ENCODE measurements at places on chromosomes 5 and 9.
A peak's percentile ranks its signal among the peaks of the same experiment; 100 is the strongest.

GRCh38 chr9:19642256-19642655 is 146.6 kb downstream of the SLC24A2 start:
- DNase-seq = no peak

GRCh38 chr5:173498286-173498685 is 118.2 kb downstream of the BOD1 start:
- no peak for DNase-seq

DNA sequence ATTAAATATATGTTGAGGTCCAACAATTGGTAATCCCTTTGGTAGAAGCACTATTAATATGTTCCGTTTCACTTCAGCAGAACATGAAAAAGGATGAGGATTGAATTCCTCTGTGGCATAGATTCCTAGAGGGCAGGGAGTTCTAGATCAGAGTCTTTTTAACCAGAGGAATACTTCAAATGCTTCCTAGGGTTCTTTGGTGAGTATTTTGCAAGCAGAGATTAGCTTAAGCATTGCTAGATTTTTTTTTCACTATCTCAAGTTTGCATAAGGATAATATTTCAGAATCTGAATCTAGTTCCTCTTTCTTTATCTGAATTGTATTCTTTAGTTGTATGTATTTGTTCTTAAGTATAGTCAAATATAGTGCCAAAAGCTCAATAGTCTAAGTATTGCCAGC is 116.6 kb upstream of the ADAMTSL1 start:
- DNase-seq = no peak

DNA sequence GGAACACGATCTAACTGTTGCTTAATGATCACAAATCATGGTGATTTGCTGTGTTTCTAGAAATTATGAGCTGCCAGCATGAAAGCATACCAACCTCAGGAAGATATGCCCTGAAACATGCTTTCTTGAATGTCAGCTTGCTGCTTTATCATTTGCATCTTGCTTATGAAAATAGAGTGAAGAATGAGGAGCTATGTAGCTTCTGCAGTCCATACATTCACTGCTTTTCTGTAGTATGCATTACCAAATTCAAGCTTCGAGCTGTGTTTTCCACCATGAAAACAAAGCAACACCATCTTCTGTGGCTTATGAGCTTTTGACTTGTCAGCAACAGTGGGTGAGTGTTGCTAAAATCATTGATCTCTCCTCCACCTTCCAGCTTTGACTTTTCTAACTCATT is 16.5 kb downstream of the F2RL2 start:
- no peak for DNase-seq

DNA sequence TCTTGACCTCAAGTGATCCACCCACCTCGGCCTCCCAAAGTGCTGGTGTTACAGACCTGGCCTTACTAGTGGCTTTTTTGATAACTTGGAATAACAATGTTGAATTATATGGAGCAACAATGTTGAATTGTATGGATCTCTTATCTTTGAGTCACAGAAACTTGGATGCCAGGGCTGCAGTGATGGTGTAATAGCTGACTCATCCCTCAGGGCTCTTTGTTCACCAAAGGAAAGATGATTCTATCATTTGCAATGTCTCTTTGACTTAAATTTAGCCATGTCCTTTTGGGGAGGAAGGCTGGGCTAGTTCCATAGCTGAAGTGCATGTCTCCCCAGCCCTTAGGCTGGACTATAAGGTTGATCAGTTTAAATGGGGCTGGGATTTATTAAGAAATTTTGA is 172.3 kb downstream of the PDZD2 start:
- no peak for DNase-seq

GRCh38 chr9:109799792-109800191 is 19.8 kb downstream of the PALM2AKAP2 start:
- no peak for DNase-seq

GRCh38 chr9:109467936-109468335 is 30.2 kb downstream of the PTPN3 start:
- DNase-seq = no peak

GRCh38 chr5:68505917-68506860 is 290.6 kb downstream of the PIK3R1 start:
- DNase-seq = no peak

- DNase-seq = no peak
Observed at GRCh38 chr9:3170819-3171218, 326.9 kb upstream of the PUM3 start.

DNA sequence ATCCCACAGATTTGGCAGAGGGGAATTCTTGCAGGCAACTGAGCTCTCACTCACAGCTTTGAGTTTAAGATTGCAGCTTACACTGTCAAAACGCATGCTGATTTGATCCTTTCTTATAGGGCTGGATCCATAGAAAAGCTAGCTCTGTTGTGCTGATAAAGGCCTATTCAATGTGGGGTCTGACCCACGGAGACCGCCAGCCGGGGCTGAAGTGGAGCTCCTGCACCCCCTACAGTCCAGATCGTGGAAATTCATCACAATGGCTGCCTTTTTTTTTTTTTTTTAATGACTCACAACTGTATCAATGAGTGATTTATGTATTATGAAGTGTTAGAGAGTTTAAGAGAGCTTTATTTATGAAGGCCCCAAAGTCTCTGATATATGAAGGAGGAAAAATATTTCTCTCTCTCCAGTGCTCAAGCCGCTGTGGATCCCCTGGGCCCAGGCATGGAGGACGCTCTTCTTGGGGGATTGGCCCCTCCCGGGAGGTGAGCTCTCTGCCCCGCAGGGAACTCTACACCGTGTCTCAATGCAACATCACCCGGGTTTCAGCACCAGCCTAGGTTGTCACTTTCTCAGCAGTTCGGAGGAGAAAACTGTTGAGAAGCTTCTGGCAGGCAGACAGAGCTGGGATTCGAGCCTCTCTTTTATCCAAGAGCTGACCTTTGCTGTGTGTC is 700.2 kb downstream of the IRX1 start:
- DNase-seq = peak; percentile 27

DNA sequence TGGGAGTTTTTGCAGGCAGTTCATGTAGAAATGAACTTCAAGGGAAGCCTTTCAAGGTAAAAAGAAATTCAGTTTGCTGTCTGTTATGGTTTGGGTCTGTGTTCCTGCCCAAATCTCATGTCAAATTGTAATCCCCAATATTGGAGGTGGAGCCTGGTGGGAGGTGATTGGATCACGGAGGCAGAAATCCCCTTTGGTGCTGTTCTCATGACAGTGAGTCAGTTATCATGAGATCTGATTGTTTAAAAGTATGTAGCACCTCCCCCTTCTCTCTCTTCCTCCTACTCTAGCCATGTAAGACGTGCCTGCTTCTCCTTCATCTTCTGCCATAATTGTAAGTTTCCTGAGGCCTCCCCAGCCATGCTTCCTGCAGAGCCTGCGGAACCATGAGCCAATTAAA is 341.4 kb downstream of the ARHGEF28 start:
- no peak for DNase-seq

DNA sequence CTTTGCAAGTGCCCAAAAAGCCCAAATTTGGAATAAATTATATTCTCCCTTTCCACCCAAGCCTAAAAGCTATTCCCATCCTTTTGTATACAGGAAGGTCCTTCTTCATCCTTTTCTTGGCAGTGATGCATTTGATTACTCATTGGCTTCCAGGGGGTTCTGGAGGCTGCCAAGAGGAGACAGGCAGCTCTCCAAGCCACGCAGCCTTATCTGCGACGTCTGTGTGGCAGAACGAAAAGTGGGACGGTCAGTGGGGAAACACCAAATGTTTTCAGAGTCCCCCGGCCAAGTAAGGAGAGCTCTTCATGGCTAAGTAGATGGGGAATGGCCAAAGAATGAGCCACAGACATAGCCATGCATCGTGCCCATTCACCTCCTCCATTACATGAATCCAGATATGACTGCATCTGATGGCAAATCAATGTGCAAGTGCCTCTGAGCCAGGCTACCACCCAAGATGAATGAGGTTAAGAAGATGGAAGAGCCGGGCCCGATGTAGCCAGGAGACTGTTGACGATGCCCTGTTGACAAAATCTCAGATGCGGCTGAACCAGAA is 12.1 kb downstream of the ADAM19 start:
- no peak for DNase-seq

DNA sequence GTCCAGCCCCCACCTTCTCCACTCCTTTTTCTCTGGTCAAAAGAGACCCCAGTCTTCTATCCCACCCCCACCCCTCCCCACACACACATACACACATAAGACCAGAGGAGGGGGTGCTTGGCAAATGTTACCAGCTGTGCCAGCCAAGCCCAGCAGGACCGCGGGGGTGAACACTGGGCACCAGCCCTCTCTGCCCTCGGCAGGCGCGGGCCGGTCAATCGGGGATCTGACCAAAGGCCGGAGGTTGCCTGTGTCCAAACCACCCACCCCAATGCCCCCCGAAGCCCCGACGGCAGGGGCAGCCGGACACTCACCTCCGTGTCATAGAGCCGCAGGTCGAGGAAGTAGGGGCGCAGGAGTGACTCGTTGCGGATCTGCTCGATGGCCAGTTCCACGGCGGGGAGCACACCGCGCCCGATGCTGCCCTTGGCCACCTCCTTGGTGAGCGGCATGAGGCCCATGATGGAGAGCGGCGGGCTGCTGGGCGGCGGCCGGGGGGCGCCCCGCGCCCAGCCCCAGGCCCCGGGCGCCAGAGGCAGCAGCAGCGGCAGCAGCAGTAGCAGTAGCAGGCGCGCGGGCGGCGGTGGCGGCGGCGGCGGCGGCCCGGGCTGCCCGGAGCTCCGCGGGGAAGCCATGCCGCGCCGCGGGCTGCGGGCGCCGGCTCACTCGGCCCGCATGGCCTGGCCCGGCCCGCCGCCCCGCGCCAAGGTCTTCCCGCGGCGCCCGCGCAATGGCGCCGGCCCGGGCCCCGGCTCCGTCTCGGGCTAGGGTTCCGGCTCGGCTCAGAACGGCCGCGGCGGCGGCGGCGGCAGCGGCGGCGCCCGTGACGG is 417 bp downstream of the GABBR2 start:
- no peak for DNase-seq

- DNase-seq = no peak
Observed at GRCh38 chr9:27337833-27338526, 41.0 kb upstream of the EQTN start.

DNA sequence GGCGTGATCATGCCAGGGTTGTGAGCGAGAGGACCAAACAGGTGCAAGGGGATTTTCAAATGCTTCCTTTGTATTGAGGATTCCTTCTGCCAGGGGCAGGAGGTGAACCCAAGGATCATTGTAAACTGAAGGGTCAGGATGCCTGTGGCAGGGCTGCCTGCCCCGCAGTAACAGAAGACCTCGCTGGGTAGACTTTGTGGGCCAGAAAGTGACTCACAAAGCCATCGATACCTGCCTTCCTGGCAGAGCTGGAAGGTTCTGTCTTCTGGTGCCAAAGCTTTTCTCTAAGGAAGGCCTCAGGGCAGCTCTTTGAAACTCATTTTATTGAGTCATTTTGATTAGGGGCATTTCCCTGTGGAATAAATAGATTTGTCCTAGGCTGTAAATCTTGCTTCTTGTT is 223.4 kb downstream of the ICE1 start:
- no peak for DNase-seq

- no peak for DNase-seq
Observed at GRCh38 chr5:179344431-179345182, 654 bp downstream of the ADAMTS2 start.

GRCh38 chr5:1821862-1822261 is 20.7 kb downstream of the NDUFS6 start:
- DNase-seq = no peak

DNA sequence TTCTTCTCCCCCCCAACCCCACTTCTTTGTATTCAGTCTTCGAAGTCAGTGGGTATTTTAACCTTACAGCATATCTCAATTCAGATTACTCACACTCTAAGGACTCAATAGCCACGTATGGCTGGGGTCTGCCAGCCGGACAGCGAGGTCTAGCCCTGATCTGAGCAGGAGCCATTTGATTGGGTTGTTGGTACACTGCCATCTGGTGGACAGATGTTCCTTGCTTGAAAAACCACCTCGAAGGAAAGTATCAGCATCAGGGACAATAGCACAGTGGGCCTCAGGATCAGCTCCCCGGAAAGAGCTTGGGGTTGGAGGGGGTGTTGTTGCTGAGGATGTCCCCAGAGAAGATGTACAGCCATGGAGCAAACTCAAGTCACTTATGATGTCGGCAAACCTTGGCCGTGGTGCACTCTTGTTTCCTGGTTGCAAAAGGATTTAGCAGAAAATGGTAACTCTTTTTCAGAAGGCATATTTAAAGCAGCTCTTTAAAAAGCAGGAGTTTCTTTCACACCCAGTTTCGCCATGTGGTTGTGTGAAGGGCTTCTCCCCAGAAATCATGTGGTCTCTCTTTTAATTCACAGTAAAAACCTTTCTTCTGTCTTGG is 31.7 kb upstream of the KCNMB1 start:
- peak; percentile 11 for DNase-seq

- DNase-seq = no peak
Observed at GRCh38 chr5:75756981-75757380, 39.7 kb upstream of the POC5 start.

GRCh38 chr9:76650692-76651091 is 113.5 kb upstream of the PCA3 start:
- DNase-seq = no peak

GRCh38 chr9:135850737-135851136 is 56.6 kb downstream of the CAMSAP1 start:
- no peak for DNase-seq

GRCh38 chr5:763998-764781 is 20.3 kb downstream of the ZDHHC11B start:
- no peak for DNase-seq

DNA sequence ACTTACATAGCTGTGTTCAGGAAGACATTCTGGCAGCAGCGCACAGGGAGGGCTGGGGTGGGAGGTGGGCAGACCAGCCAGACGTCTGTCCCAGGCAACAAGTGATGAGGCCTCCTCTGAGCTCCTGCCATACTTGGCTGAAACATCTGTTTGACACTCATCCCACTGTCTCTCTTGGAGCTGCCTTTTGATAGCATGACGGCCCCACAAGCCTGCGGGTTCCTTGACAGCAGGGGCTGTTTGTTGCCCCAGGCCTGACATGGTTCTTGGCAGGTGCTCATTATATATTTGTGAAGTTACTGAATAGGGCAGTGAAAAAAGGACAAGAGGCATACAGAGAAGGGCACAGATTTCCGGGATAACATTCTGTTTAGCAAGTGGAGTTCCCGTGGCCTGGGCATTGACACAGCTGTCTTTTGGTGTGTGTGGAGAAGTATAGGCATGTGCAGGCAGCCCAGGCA is 22.2 kb upstream of the B4GALT1 start:
- DNase-seq = no peak

GRCh38 chr5:3509290-3509689 is 86.3 kb upstream of the IRX1 start:
- no peak for DNase-seq

- no peak for DNase-seq
Observed at GRCh38 chr5:124045412-124045811, 533.4 kb downstream of the CSNK1G3 start.

- no peak for DNase-seq
Observed at GRCh38 chr5:88833371-88834130, 49.4 kb downstream of the MEF2C start.

- DNase-seq = no peak
Observed at GRCh38 chr5:37495668-37496347, 116.7 kb downstream of the WDR70 start.
